Activated gamma-delta T cell treated with Interleukin-2 at 50 U/mL for 16 hours (primary cell): ENCODE measurements at places on chromosomes 2 and 18.

GRCh38 chr2:216216951-216217903, 108.1 kb downstream of the XRCC5 start:
- DNase-seq, result no peak

GRCh38 chr18:79068341-79068936, 755 bp upstream of the ATP9B start:
- no peak for DNase-seq

DNA sequence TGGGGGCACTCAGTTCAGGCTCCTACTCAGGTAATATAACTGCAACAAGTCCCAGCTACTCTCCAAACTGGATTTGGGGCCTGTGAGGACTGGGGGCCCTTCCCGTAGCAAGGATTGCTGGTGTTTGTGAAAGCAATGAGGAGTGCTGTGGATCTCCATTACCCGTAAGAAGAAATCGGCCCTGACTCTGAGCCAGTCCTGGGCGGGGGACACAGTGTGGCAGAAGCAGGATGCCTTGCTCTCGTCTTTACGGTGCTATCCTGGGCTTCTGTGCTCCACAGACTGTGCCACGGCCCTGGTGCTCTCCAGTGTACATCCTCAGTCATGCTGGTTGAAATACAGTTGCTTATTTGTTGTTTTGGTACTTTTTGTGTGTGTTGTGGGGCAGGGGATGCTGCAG, 172.9 kb downstream of the NDUFA10 start:
- DNase-seq, result no peak

- DNase-seq, result no peak
These were observed 135.8 kb downstream of the IKZF2 start for GRCh38 chr2:213015387-213016165.

DNA sequence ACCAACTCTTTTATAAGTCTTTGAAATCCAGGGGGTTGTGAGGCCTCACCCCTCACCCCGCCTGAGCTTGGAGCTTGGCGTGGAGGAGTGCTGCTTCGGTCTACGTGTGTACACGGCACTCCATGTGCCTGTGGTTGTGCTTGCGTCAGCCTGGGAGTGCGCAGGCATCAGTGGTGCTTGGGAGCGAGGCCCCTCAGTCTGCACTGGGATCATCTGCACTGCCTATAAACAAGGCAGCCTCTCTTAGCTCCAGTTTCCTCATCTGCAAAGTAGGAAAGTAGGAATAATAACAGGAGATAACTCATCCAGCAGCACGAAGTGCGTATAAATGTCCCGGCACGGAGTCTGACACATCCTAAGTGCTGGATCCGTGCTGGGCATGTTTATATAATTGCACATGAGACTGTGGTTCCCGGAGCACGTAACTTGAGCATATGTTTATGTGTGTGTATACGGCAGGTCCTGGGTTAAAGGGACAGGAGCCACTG, 1.2 kb downstream of the GYPC start:
- peak; percentile 21 for DNase-seq

DNA sequence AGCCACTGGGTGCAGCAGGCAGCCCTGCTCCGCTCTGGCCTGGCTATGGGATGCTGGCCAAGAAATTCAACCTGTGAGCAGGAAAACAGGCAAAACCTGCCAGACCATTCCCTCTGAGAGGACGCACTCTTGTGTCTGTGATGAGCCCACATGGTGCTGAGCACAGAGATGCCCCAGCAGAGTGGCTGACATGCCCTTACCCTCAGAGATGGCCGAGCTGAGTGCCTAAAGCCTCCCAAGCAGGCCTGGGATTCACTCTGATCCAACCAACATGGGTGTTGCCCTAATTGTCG, 34.3 kb upstream of the TAF1B start:
- DNase-seq, result no peak

DNA sequence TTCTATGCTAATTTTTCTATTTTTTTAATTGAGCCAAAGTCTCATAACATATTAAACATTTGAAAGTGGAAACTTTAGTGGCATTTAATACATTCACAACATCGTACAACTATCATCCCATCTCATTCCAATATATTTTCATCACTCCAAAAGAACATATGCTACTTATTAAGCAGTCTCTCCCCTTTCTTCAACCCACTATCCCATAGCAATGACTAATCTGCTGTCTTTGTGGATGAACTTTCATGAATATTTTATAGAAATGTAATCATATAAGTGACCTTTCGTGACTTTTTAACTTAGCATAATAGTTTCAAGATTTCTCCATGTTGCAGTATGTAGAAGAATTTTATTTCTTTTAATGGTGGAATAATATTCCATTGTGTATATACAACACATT, 90.3 kb downstream of the CCDC178 start:
- DNase-seq, result no peak

GRCh38 chr2:33782395-33783230, 183.5 kb upstream of the FAM98A start:
- DNase-seq, result no peak

GRCh38 chr2:25819597-25820039, 58.7 kb downstream of the ASXL2 start:
- DNase-seq, result no peak

DNA sequence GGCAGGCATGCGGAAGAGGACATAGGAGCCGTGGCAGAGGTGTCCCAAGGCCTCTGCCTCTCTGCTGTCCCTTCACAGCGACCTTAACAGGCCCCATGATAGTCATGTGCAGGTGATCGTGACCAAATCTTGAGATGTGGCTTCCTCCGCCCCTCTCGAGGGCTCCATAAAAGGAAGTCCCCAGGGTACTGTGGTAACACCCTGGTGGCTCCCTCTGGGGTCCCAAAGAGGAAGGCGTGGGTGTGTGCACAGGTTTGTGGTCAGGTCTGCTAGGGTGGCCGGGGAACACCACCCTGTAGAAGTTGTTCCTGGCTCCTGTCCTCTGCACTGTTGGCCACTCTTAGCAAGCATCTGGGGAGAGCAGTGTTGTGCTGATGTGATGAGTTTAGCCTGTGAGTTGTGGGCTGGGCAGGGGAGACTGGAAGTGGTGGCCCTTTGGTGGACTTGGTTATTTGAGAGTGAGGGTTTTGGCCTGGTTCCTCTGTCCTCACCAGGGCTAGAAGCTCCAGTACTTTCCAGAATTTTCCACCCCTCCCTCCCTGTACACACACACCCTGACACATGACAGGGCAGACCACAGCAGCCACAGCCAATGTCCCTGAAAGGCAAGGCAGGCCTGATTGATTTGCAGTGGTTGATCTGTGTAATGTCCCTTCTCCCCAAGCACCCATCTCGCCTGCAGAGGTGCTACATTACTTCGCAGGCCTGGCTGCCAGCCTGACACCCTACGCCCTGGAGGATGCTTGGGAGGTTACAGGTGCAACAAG, 68.9 kb upstream of the BOD1L2 start:
- DNase-seq, result peak; percentile 50

DNA sequence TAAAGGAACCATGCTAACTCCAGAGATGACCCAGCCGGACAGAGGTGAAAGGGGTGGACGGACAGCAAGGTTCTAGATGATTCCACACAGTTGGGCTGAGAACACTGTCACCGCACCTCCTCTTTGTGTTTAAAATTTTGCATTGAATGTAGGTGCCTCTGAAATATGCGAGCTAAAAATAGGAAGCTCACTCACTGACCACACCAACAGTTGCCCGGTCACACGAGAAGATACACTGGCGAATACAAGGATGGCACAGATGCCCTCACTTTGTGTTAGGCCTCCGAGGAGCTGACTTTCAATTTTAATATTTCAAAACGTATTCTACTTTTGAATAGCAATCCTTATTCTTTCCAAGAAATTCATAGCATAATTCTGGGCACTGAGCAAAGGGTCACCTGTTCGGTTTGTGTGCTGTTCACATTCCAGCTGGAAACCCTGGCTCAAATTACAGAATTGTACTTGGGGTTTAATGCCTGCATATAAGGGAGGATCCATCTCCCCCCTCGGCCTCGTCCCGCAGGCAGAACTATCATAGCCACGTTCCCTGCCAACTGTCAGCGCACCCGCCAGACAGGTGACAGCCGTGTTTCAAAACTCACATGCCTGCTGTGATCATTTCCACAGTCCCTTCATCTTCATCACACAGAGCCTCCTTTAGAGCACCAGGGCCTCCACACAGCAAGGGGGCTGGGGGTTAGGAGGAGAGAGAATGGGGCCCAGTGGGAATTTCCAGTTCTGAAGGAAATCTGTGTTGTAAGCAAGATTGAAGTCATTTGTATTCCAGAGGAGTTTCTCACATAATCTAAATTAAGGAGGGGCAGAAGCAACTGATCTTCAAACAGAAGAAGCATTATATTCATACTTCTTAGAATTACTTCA, 48.2 kb downstream of the ADI1 start:
- DNase-seq, result no peak

DNA sequence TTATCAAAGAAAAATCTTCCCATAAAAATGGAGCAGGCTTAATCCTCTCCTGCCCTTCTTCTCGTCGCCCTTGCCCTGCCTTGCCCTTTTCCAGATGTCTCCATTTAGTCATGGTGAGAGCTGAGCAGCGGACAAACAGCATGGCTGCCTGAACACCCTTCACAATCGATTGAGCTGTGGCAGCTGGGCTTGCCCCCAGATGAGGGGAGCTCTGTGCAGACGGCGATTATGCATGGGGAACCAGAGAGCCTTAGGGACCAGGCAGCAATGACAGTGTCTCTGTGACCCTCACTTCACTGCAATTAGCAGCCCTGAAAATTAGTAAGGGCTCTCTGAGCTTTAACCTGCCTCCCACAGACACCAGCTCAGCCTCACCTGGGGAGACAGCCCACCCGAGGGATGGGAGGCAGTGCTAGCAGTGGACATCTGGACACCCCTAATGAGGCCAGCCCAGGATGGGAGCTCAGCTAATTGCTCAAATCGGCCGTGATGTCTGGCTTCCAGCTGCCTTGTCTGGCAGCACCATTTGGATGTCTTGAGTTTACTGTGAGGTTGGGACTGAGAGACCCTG, 365.7 kb downstream of the TNS1 start:
- DNase-seq, result no peak

DNA sequence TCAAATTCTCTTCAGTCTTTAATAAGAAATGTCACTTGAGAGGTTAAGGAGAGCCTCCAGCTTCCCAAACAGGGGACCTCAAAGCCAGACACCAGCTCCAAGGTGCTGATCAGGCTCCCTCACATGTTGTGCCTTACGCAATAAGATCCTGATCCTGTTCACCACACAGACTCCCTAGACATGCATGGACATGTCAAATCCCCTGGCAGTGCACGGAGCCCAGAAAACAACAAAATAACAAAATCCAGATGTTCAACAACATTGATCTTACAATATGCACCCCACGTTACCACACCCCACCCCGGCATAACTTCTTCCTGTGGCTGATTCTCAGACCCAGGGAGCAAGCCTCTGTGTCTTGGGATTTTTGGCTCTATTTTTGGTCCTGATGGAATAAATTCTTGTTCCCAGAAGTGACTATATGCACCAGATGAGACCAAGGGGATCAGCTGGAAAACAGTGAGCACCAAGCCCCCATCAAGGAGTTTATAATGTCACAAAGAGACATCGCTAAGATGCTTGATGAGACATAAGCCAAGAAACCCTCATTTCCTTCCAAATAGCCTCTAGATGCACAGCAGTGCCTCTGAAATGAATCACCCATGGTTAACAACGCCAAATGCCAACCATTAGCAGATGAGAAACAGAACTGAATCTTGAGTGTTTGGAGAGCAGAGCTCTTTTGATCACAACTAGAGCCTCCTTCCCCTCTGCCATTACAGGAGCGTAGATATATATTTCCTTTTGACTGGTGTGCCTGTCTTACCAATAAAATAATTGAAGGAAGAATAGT, 198.2 kb downstream of the PRKCE start:
- no peak for DNase-seq

GRCh38 chr2:51013079-51013932, 18.6 kb downstream of the NRXN1 start:
- no peak for DNase-seq

DNA sequence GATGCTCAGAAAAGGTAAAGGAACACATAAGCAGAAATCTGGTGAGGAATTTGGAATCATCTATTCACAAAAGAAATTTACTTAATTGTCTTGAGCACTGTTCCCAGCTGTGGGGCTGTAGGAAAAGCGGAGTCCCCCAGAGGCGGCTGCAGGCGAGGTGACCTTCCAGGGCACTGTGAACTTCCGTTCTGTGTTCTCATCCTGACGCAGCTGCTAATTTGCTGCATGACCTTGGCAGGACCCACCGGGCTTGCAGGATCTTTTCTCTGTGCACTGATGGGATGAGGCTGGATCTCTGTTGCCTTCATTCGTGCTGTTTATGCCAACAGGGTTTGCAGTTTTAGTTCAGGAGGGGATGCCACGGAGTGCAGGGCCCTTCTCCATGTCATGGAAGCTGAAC, 301.9 kb upstream of the MYT1L start:
- DNase-seq, result no peak

DNA sequence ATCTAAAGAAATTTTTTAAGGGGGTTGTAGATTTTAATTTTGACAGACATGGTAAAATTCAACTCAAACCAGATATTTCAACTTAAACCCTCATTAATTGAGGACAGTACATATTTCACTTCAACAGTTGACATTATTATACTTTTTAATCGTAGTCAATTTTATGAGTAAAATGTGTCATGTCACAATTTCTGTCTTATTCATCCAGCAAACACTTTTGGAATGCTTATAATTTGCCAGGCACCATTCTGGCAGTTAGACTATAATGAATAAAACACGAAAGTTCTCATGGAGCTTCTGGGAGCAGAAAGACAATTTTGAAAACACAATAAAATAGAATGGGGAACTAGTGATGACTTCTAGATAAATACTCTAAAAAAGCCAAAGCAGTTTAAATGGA, 1094.8 kb downstream of the SUCLG1 start:
- DNase-seq, result no peak

- DNase-seq, result no peak
These were observed 5.6 kb upstream of the MBOAT2 start for GRCh38 chr2:9008951-9009664.

- no peak for DNase-seq
These were observed 354.8 kb downstream of the INSIG2 start for GRCh38 chr2:118442996-118443553.

DNA sequence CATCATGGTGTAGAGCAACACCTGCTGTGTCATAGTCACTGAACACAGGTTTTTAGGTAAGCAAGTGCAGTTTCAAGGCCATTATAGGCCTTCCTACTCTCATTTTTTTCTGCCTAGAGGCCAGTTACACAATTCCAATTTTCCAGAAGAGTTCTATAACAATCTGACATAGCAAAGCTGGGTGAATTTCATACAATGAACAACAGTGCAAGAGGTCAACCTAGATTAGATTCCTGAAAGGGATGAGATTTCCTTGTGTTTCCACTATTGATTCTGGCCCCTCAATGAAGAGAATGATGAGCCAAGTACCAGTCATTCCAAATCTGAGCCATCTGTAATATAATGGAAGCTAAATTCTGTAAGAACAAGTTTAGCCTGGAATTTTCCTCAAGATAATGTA, 15.3 kb upstream of the CD28 start:
- no peak for DNase-seq

DNA sequence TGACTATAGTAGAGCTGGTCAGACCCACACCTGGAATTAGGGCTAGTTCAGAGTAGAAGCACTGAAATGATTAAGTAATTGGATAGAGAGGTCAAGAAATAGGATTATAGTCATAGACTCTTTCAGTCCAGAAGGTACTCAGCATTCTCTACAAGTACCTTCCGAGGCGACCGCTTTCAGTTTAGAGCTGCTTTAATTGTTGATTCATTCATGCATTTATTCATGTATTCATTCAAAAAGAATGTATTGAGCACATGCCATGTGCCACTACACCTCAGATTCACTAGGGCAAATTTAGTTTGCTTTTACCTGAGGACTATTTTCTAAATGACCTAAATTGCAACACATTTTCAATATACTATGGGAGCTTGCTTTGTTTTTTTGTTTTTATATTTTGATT, 48.7 kb downstream of the CRIM1 start:
- no peak for DNase-seq

GRCh38 chr2:192735447-192735846, 540.7 kb upstream of the TMEFF2 start:
- no peak for DNase-seq
